RPMI8226 (cell line): ENCODE measurements at places on chromosomes 7 and 10.

DNA sequence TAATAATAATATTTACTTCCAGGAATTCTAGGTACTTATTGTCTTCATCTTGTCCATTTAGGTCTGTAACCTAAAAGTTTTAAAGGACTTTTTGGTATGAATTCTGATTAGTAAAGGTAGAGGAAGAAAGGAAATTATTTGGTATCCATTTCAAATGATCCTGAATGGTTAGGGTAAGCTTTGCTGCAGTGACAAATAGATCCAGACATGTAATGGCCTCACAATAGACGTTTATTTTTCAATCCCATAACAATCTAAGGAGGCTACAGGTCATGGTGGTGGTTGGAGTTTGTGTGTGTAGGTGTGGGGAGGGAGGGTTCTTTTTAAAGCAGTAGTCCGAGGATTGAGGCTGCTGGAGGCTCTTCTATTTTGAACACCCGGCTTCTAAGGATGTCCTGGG lies 5.3 kb downstream of the FBH1 start:
- DNase-seq: no peak

DNA sequence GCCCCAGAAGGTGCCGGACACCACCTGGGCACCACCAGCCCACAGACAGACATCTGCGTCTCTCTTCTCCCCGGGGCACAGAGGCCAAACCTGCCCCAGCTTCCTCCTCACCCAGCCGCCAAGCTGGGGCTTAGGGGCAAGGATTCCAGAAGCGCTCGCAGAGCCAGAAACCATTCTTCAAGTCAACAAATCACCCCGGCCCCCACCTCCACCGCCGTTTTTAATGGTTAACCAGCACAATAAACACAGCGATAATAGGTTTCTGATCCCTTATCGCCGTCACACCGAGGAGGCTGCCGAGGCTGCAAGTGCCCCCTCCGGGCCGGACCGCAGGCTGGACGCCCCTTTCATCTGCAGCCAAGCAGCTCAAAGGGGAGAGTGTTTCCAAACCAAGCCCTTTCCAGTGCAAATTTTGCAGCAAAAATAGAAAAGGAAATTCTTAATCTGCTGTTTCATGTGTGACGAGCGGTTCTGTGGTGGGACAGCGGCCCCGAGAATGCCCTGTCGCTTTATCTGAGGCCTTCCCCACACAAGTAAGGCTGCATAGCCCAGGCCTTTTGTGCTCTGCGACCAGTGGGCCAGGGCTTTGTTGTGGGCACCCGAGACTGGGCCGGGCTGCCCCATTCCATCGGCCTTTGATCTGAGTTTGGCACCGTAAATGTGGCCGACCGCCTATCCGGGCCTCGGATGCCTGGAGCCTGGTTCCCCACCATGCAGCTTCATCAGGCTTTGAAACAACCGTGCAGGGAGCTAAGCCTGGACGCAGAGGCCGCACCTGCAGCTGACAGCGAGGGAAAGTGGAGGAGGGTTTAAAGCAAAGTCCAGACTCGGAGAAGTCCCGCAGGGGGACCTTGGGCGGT lies 83.2 kb downstream of the FOXL3 start:
- no peak for DNase-seq

DNA sequence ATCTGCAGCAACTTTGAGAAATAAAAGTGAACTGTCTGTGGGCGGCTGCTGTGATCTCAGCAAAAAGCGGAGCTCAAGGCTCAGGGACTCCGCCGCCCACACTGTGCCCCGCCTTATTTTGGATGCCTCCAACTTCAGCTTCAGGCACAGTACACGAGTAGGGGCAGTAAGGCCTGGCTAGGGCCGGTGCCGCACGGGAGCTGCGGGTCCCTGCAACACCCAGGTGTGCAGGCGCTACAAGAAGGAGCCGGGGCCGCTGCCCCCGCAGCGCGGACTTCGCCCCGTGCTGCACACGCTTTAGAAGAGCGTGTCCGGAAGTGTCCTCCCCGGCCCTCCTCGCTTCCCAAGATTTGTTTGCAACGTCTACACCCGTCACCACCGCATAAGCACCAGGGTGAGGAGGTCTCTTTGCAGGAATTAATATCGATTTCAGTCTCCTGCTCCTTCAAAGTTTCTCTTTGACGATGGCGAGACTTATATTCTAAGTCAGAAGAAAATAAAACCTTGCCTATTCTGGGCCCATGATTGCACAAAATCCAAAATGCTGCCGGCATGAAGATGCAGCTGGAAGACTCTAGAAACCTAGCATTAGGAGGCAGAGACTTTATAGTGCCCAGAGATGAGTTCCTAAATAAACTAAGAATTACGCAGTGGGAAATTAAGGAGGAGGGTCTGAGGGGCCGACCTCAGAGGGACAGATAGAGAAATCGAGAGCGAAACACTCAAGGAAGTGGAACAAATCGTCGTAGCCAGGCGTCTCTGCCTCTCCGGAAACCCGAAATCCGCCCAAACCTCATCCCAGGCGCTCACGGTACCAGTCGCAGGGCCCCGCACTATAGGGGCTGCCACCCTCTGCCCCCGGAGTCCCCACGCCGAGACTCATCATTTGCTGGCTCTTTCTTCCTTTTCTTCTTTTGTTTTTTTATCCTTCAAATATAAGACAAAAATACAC lies 6.4 kb downstream of the VAX1 start:
- DNase-seq: no peak

DNA sequence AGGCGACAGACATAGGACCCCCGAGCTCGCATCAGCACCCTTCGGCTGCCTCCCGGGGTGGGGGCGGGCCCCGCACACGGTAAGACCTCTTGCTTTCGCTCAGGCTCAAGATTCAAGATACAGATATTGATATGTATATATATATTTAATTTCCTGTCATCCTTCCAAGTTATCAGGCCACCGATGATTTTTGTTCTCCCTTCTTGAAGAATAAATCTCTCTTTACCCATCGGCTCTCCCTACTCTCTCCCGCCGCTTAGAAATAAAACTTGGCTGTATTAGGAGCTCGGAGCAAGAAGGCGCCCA lies 603 bp downstream of the ADRA2A start:
- DNase-seq: no peak

DNA sequence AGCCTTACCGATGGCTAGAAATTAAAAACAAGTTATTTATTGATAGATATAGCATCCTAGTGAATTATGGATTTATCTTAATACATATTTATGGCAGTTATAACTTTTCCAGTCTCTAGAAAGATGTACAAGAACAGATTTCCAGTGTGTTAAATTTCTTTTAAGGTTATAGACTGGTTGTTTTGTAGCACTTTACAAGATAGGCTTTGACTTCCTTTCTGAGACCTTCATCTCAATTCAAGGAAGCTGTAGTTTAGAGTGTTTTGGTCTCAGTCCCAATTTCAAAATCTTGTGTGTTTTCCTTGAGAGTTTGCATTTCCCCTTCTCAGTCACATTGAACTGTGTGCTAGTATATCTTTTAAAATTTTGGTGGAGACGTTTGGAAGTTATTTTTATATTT lies 30.1 kb downstream of the PLEKHA1 start:
- no peak for DNase-seq

GRCh38 chr7:3757059-3757458 lies 456.0 kb downstream of the SDK1 start:
- no peak for DNase-seq

DNA sequence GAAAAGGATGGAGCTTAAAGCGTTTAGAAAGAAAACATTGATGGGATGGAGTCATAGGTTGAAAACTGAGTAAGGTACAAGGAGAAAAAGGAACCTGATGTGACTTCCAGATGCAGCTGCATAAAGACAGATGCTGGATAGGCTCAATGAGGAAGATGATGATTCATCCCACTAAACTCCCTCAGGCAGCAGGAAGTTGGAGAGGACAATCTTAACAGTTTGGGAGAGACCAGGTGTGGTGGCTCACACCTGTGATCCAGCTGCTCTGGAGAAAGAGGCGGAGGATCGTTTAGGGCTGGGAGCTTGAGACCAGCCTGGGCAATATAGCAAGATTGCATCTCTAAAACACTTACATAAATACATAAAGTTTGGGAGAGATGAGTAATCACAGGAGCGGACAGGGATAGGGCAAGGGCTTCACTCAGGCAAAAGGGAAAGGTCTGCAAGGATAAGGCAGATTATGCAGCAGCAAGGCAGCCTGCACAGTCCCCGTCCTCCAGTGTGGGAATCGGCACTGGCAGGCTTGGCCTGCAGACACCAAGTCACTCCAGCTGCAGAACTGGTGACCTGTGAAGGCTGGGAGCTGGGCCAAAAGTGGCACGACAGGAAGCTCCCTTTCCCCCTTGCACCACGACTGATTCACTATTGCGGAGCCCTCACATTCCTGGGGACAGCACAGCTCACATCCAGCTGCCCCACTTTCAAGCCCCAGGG lies 438.5 kb downstream of the GRID1 start:
- peak; percentile 14 for DNase-seq

GRCh38 chr7:106770191-106770590 lies 94.9 kb upstream of the PIK3CG start:
- no peak for DNase-seq

DNA sequence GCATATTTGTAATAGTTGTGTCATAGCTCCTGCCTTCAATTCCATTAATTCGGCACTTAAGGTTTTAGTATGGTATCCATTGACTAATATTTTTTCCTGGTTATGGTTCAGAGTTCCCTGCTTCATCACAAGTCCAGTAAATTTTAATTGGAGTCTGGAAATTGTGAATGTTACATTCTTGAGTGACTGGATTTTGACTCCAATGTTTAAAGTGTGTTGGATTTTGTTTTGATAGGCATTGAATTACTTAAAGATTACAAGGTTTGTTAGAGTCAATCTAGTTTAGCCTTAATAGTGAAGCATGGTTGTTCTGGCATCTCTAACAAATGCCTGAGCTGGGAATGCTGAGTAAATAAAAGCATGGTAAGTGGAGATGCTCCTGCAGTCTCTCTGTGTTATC lies 326.6 kb upstream of the IGFBP3 start:
- DNase-seq: no peak

DNA sequence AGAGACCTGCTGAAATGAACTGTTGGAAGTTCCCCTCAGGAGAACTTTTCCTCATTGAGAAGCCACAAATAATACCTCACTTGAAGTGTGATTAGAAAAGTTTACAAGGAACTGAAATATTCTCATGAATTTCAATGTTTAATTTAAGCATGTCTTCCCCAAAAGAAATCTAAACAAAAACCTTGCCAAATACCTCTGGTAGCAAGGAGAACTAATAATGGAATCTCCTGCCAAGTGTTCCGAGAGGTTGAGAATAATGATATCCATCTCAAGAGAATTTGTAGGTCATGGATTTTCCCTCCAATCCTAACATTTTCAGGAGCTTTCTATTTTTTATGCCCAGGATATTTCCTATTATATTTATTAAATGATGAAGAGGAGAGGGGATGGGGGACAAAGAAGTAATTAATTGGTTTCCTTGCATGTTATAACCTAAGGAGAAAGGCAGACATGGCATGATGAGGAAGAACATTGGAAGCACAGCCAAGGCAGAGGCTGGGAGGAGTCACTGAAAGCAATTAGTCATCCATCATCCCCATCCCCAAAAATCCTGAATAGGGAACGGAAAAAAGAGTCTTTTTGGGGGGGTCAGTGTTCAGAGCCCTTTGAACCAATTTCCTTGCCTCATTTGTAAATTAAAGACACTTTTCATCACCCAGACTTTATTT lies 93.6 kb upstream of the IL6 start:
- DNase-seq: no peak

GRCh38 chr10:130461631-130462030 lies 325.4 kb downstream of the GLRX3 start:
- no peak for DNase-seq

DNA sequence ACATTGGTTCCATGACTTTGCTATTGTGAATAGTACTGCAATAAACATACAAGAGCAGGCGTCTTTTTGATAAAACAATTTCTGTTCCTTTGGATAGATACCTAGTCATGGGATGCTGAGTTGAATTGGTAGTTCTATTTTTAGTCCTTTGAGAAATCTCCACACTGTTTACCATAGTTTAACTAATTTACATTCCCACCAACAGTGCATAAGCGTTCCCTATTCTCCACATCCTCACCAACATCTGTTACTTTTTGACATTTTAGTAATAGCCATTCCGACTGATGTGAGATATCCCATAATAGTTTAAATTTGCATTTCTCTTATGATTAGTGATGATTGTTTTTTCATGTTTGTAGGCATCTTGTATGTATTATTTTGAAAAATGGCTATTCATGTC lies 707.0 kb downstream of the SORCS1 start:
- DNase-seq: no peak
